ENCODE measurements at places on chromosomes 5 and 9. TPM values are rescaled to one million over a fixed set of nuclear protein-coding genes. Genes with fewer than 3 reads are reported as not detected.

The HTR1A gene
- not detected for total RNA-seq

- DNase-seq = peak; percentile 80
Observed at GRCh38 chr5:154860123-154860522, 1.7 kb downstream of the CNOT8 start.

GRCh38 chr5:34460496-34460895 lies 195.6 kb upstream of the RAI14 start:
- DNase-seq = peak; percentile 47

- DNase-seq = peak; percentile 97
Observed at GRCh38 chr5:43040287-43041098, at the start of gene ANXA2R. Gene ANXA2R, minus strand, starts transcription at chr5:43040319. Its CDS starts 273 bp downstream, at chr5:43040046.

- peak; percentile 85 for DNase-seq
Observed at GRCh38 chr5:132459031-132459982, 31.3 kb downstream of the IRF1 start.

DNA sequence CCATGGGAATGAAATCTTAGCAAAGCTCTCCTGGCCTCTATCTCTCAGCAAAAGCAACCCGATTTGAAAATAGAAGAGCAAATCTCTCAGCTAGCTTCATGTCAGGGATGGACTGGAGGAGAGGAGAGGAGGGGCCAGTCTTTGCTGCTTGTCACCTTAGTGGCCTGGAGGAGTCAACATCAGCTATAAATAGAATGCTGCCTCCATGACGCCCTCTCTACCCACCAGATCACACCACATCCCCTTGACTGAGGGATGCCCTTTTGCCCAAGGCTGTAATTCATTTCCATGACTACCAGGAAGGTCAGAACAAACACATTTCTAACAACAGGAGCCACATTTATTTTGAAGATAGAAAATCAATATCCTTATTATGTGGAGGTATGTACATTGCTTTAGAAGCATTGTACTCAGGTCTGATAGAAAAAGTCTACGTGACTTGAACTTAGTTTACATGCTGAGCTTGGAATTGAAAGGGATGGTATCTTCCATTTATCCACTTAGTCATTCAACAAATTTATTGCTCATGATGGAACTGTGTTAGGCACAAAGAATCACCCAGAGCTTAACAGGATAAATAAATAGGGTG lies 92.4 kb upstream of the LIFR start:
- DNase-seq = no peak

The CMYA5 gene
- 1.7 TPM for total RNA-seq

DNA sequence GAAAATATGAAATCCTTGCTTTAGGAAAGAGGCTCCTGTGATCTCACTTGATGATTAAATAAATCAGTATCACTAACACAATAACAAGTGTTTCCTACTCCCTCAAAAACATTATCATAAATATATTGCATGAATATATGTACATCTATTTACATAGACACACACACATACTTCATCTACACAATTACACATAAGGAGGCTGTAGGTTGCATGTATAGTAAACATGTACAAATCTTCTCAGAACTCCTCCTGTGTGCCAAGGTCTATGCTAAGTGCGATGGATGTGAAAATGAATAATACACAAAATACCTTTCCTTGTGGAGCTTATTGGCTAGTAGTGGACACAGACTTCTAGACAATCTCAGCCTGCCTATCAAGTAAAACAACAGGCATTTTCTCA lies 239.9 kb downstream of the AGTPBP1 start:
- DNase-seq = no peak

GRCh38 chr9:6779417-6780241 lies 21.9 kb downstream of the KDM4C start:
- DNase-seq = peak; percentile 76

GRCh38 chr9:4197548-4197947 lies 102.3 kb downstream of the GLIS3 start:
- DNase-seq = no peak

DNA sequence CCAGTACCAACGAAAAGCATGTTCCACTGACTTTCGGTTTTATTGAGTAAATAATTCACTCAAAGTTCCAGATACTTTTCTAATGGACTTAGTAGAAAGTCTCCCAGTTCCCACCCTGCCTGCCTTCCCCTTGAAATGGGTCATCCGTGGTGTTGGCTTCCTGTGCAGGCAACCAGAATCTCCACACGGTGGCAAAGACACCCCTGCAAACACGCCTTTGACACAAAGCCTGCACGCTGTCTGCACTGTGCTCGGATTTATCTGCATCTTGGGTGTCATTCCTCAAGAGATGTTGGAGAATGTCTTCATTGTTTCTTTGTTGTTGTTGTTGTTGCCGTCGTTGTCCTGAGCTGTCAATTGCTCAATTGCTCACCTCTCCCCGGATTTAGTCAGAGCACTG lies 150.0 kb upstream of the IRX2 start:
- DNase-seq = no peak

The RPS14 gene
- 3,299 TPM for total RNA-seq

DNA sequence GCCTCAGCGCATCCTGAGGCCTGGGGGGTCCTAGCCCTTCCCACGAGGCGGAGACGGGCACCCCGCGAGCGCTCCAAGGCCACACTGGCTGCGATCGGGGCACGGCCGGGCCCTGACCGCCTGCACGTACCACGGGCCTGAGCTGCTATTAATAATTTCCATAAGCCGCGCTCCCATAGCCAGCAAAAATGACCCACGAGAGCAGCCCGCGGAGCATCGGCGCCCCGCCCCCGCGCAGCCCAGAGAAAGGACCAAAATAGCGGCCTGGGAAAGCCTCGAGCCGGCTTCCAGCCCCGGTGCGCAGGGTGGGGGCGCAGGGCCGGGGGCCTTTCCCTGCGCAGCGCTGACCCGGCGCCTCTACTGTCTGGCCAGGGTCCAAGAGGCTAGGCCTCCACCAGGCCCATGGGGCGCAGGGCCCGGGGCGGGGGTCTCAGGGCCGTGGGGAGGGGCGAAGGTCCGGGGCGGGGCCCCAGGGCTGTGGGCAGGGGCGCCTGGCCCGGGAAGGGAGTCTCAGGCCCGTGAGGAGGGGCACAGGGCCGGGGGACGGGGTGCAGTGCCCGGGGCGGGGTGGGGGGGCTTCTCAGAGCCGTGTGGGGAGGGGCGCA lies 54.4 kb downstream of the EXD3 start:
- no peak for DNase-seq

DNA sequence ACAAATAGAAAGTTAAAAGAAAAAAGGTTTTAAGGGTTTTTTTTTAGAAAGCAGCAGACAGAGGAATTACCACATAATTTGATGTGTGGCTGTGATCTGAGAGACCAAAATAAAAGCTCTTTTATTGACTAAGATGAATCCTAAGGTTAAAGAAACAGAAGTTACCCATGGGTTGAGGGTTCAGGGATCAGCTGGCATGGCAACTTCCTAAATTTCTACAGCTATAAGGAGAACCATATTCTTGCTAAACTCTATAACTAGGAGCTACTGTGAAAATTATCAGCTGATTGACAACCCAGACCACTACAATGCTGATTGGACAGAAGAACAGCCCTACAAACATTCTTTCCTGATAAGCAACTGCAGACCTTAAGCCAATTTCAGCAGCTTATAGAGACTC lies 40.2 kb downstream of the TMEM215 start:
- DNase-seq = no peak

- peak; percentile 11 for DNase-seq
Observed at GRCh38 chr5:172641359-172642050, 442 bp downstream of the NEURL1B start.

- DNase-seq = peak; percentile 98
Observed at GRCh38 chr9:88746029-88746742, 211.2 kb downstream of the NXNL2 start.

DNA sequence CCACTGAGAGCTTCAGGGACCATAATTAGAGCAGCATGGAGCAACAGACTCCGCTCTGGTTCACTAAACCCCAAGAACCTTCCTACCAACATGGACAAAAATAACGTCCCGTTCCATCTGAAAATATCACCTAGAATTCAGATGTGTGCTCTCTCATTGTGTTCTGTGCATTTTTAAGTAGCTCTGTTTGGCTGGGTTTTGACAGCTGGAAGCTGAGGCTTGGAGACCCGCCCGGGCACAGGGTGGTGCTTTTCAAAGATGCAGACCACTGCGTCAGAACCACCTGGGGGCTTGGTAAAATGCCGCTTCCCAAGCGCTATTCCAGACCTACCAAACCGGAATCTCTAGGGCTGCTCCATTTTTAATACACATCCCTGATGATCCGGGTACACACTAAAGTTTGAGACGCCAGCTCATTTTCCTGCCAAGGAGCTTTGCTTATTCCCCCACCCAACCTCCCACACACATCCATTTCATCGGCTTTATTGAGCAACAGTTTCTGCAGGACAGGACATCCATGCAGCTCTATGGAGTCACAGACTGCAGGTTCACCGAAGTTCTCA lies 104.8 kb downstream of the GABBR2 start:
- peak; percentile 11 for DNase-seq

The RNF20 gene
- total RNA-seq = 20.9 TPM

GRCh38 chr9:2015581-2016407 lies 647 bp downstream of the SMARCA2 start:
- DNase-seq = peak; percentile 48

DNA sequence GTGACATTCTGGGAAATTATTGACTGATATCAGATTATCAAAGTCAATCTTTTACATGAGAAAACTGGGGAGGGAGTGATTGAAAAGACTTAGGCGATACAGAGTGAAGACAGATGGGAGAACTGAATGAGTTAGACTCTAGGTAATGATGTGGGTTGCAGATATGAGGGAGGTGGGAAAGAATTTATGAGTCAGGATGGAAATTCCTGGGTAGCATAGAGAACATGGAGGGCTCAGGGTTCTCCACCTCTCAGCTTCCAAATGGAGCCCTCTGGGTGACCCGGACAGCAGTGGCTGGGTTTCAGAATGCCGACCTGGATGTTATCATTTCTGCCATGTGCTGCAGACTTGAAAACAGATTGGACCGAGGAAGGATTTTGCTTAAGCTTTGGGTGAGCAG lies 75.4 kb upstream of the SHB start:
- peak; percentile 6 for DNase-seq

GRCh38 chr5:139774980-139775661 lies 20.5 kb upstream of the PSD2 start:
- DNase-seq = peak; percentile 36

DNA sequence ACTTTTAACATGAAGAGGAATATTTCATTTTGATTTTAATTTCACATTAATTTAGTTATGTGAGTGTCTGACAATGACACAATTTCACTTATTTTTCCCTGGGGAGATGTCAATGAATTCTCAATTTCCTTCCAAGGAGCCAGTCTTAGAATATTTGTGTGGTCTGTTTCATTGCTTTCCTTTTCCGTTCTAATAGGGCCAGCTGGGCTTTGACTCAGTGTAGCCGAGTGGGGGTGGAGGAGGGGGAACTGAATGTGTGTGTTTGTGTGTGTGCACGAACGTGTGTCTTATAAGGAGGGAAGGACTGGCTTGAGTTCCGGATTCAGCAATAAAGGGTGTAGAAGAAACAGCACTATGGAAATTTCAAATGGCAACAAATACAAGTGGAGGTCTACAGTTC lies 100.0 kb downstream of the BASP1 start:
- DNase-seq = peak; percentile 14

DNA sequence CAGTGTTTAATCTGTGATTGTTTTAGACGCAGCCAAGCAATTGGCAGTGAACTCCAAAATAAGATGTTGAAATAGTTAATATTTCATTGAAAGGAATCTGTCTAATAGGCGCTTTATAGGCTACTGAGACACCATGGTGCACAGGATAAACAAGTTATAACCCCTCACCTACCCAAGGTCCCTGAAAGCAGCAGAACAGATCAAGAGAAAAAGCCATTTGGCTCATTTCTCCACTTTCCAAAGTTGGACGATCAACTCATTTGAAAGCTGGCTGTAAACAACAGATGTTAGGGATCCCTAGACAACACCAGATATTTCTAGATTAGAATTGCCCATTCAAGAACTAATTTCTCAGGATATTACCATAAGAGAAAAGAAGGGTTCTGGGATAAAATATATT lies 4.9 kb downstream of the PUM3 start:
- DNase-seq = peak; percentile 27

Data from fibroblast of villous mesenchyme (primary cell).